Right lobe of liver (tissue), 6 donors: ENCODE measurements at places on chromosomes 5 and 9.

GRCh38 chr5:107887166-107887943 lies 216.6 kb upstream of the EFNA5 start:
- no peaks in the 10 kb centered on the region for H3K4me1 ChIP-seq
- H3K27me3 ChIP-seq = no peaks in the 10 kb centered on the region
- no peak overlapping the region for H3K4me3 ChIP-seq
- no peaks in the 10 kb centered on the region for H3K36me3 ChIP-seq
- DNase-seq = no peak

GRCh38 chr5:59525957-59526356 lies 367.6 kb downstream of the PDE4D start:
- no peak overlapping the region for H3K4me3 ChIP-seq
- H3K27me3 ChIP-seq = no peaks in the 10 kb centered on the region
- no peak overlapping the region for H3K27ac ChIP-seq
- DNase-seq = no peak

- no peaks in the 10 kb centered on the region for H3K27me3 ChIP-seq
- H3K27ac ChIP-seq = peak within 1 kb of the TSS; percentile 40
- H3K4me3 ChIP-seq = peak within 1 kb of the TSS; percentile 50
- peak; percentile 85 for DNase-seq
Observed at GRCh38 chr5:17217493-17218352, at the start of gene BASP1. Gene BASP1 (plus strand): TSS chr5:17217631. CDS start chr5:17275217, 57,586 bp downstream.

GRCh38 chr5:40832345-40832744 lies 2.7 kb downstream of the RPL37 start:
- H3K4me3 ChIP-seq = no peak overlapping the region
- H3K27me3 ChIP-seq = no peaks in the 10 kb centered on the region
- H3K36me3 ChIP-seq = peaks cover 19% of the 10 kb centered on the region
- H3K4me1 ChIP-seq = peaks cover 10% of the 10 kb centered on the region

DNA sequence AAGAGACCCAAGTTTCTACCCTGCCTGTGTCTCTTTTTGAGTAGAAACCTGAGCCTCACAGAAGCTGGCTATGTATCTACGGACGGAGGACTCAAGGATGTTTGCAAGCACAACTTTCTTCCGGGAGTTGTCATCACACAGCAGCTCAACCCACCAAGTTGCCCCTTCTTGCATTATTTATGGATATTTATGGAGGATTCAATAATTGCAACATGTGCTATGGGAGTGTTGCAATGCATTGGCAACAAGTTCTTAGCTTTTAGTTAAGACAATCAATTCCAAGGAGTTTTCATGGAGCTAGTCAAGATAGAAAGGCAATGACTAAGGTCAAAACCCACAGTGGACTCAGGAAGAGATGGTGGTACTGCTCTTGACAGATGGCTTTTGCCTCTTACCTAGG lies 336.9 kb downstream of the ENC1 start:
- H3K36me3 ChIP-seq = no peaks in the 10 kb centered on the region
- no peaks in the 10 kb centered on the region for H3K27me3 ChIP-seq
- H3K27ac ChIP-seq = no peak overlapping the region
- H3K4me1 ChIP-seq = no peaks in the 10 kb centered on the region

DNA sequence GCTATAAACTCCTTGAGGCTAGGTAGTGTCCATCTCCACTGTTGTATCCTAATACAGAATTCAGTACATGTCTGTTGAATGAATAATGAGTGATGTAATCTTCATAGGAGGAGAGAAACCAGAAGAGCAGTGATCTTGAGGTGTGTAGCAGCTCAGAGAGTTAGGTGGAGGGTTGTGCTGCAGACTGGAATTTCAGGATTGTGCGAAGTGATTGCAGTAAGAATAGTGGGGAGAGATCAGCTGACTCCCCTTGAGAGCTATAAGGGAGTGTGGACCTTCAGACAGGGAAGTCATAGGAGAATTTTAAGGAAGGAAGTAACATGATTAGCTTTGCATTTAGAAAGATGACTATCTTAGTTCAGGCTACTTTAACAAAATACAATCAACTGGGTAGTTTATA lies 4.4 kb downstream of the SNX24 start:
- no peaks in the 10 kb centered on the region for H3K27me3 ChIP-seq
- H3K27ac ChIP-seq = no peak overlapping the region
- DNase-seq = no peak
- H3K36me3 ChIP-seq = no peaks in the 10 kb centered on the region
- no peaks in the 10 kb centered on the region for H3K4me1 ChIP-seq

DNA sequence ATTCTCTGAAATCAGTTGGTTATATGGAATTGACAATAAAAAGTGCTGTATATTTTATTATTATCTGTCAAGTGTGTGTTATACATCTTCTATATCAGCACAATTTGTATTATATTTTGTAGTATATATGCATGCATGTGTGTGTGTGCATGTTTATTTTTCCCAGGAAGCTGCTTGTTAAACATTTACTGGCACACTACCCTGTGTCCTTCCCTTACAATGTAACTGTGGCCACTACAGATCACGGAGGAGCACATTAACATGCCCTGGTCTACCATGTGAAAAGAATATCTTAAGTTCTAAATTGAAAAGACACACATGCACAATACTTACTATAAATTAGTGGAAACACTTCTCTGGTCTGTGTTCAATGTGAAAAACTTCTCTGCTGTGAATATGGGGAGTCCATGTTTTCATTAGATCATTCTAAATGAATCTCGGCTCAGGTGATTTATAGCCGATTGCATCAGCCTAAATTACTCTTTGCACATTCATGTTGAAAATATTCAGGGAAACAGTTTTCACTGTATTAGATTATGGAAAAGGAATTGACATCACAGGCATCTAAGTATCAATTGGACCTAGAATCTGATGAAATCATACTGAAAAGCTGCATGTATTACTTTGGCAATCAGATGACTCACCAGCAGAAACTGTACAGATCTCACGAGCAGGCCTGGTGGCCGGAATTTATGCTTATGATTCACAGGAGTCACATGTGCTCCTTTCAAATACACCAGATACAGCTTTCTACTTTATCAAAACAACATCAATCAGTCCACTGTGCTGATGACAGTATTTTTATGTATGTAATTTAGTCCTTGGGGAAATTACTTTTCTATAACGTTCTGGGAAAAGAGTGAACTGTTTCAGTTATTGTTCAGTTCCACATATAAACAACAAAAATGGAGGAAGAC lies 39.4 kb downstream of the LURAP1L start:
- H3K27me3 ChIP-seq = no peaks in the 10 kb centered on the region
- peak overlapping the region; percentile 4 for H3K4me3 ChIP-seq
- peak overlapping the region; percentile 86 for H3K27ac ChIP-seq
- H3K4me1 ChIP-seq = peaks cover 34% of the 10 kb centered on the region

DNA sequence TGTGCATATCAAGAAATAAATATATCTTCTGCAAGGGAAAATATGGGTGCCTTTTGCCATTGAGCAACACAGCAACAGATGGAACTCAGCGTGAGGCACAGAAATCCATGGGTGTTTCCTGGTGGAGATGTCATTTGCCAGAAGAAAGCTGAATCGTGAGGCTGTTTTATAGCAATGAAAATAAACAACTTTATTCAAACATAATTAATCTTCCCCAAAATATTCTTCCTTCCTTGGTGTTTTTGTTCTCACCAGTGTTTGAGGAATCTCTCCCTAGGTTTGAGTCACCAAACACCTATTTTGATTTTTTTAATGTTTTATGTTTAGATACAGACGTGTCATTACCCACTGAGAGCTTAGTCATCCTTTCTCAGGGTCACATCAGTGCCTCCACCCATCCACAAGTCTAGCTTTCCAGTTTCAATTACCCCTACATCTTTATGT lies 65.8 kb upstream of the PAPPA start:
- H3K4me3 ChIP-seq = no peak overlapping the region
- no peaks in the 10 kb centered on the region for H3K27me3 ChIP-seq
- no peak overlapping the region for H3K27ac ChIP-seq
- no peaks in the 10 kb centered on the region for H3K4me1 ChIP-seq

DNA sequence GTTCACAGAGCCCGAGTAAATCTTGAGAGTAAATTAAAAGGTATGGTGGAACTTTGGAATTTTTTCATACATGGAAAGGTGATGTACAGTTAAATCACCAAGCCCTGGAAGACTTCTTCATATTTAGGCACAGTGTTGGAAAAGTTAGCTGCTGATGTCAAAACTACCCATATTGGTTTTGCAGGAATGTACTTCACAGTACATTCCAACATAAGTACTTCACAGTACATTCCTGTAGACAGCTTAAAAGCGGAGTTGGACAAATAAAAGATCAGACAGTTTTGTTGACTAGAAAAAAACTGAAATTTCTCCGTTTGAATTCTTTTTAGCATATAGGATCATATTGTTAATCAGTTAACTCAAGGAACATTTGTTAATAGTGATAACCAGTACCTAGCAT lies 1.8 kb downstream of the RANBP17 start:
- no peak for DNase-seq
- no peaks in the 10 kb centered on the region for H3K27me3 ChIP-seq
- H3K27ac ChIP-seq = no peak overlapping the region
- H3K4me1 ChIP-seq = no peaks in the 10 kb centered on the region
- no peaks in the 10 kb centered on the region for H3K36me3 ChIP-seq
